H1 (cell line): ENCODE measurements at places on chromosomes 3 and 15. TPM values are rescaled to one million over a fixed set of nuclear protein-coding genes. Genes with fewer than 3 reads are reported as not detected.

- no peak overlapping the region for H3K27ac ChIP-seq
- no peaks in the 10 kb centered on the region for H3K36me3 ChIP-seq
- no peak for DNase-seq
Observed at GRCh38 chr3:193771011-193771652, 178.1 kb downstream of the OPA1 start.

DNA sequence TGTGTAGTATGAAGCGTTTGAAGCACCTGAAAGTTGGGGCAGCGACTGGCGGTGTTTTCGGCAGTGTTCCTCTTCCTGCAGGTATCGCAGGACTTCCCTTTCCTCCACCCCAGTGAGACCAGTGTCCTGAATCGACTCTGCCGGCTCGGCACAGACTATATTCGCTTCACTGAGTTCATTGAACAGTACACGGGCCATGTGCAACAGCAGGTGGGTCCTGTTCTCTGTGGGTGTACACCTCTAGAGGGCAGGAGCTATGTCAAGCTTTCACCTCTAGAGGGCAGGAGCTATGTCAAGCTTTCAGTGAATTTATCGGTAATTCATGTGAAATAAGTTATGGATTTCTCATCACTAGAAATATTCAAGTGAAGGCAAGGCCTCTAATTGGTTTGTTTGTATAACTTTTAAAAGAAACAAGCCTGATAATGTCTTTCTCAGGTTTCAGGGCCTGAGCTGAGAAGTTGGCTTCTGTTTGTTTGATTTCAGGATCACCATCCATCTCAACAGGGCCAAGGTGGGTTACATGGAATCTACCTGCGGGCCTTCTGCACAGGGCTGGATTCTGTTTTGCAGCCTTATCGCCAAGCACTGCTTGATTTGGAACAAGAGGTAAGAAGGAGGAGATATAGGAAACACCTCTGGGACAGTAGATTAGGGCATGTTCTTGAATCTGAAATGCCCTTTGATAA, 5.3 kb downstream of the TUBGCP4 start:
- H3K4me1 ChIP-seq = no peaks in the 10 kb centered on the region
- no peaks in the 10 kb centered on the region for H3K27me3 ChIP-seq
- no peak for DNase-seq

LYZL4 gene
- not detected in 2 replicates for total RNA-seq

GPR156 gene
- 1.8 and 2.1 TPM in 2 replicates for total RNA-seq
